ENCODE measurements at places on chromosomes 1 and 21. TPM values are rescaled to one million over a fixed set of nuclear protein-coding genes. Genes with fewer than 3 reads are reported as not detected.

- no peak for DNase-seq
These were observed 110.4 kb downstream of the NFIA start for GRCh38 chr1:61192663-61193330.

DNA sequence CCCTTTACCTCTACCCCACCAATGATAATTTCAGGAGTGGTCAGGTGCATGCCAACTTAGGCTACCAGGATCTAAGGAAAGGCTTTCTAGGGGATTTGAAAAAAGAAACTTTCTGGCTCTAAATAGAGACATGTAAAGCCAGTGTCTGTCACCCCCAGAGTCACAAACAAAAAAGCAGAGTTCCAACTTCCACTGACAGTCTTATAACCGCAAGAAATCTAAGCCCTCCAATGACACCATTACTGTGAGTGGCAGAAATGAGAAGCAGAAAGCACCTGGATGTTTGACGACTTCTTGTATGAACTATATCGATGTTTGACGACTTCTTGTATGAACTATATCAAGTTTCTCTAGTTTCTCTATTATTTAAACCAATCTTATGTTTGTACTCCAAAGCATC is 6.0 kb downstream of the DENND1B start:
- DNase-seq, result no peak

DNA sequence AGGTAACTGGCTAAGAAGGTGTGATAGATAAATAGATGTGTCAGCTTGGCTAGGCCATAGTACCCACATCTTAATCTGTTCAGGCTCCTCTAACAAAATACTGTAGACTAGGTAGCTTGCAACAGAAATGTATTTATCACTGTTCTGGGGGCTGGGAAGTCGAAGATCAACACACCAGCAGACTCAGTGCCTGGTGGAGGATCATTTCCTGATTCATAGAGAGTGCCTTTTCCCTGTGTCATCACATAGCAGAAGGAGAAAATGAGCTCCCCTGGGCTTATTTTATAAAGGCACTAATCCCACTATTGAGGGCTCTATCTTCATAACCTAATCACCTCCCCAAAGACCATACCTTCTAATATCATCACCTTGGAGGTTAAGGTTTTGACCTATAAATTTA is 532.7 kb upstream of the OLFM3 start:
- DNase-seq, result no peak

The EEIG2 gene
- 11.7 TPM for total RNA-seq

The C4BPA gene
- total RNA-seq, result not detected
